Cortex of kidney (tissue), 1 donor: ENCODE measurements at places on chromosomes 3 and 15.

GRCh38 chr15:68126396-68126795 is 72.3 kb downstream of the PIAS1 start:
- DNase-seq, result no peak

- no peak for DNase-seq
Measured at GRCh38 chr3:33149342-33149741, 35.5 kb downstream of the CRTAP start.

- no peak for DNase-seq
Measured at GRCh38 chr15:97962263-97962662, 1.8 kb downstream of the ARRDC4 start.

GRCh38 chr3:12579456-12579855 is 22.6 kb downstream of the MKRN2 start:
- DNase-seq, result no peak

DNA sequence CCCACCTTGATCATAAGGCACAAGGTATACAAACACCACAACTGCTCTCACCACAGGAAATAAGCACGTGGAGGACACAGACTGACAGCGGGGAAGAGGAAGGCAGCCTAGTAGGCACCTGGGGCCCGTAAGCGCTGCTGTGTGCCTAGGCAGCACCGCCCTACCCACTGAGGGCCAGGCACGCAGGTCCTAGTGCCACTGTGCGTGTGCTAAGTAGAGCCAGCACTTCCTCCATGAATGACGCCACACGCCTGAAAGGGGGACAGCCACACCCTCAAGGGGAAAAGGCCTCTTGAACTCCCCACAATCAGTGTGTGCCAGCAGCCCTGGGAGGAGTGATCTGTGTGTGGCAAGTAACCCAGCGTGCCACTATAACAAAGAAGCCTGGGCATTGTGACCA is 73.0 kb downstream of the ATP1B3 start:
- no peak for DNase-seq

- no peak for DNase-seq
Measured at GRCh38 chr15:63296195-63296594, 18.8 kb downstream of the APH1B start.

GRCh38 chr3:45681846-45682245 is 7.3 kb upstream of the SACM1L start:
- DNase-seq, result no peak

GRCh38 chr3:33392144-33392543 is 48.1 kb downstream of the UBP1 start:
- no peak for DNase-seq
